RWPE2 (cell line): ENCODE measurements at places on chromosomes 7 and 10.
A peak's percentile ranks its signal among the peaks of the same experiment; 100 is the strongest.

DNA sequence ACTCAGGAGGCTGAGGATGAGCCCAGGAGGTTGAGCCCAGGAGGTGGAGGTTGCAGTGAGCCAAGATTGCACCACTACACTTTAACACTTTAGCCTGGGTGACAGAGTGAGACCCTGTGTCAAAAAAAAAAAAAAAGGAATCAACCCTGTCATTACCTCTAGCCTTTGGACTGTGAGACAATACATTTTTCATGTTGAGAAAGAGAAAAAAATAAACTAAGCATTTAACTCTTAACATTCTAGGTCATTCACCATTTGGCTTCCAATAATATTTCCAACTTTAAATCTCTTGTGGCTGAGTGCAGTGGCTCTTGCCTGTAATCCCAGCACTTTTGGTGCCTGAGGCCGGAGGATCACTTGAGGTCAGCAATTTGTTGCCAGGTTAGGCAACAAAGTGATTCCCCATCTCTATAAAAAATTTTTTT is 41.9 kb upstream of the TPST1 start:
- no peaks in the 10 kb centered on the region for H3K27me3 ChIP-seq
- H3K4me1 ChIP-seq, result peaks cover 3% of the 10 kb centered on the region
- no peak overlapping the region for H3K4me3 ChIP-seq
- no peak for DNase-seq

DNA sequence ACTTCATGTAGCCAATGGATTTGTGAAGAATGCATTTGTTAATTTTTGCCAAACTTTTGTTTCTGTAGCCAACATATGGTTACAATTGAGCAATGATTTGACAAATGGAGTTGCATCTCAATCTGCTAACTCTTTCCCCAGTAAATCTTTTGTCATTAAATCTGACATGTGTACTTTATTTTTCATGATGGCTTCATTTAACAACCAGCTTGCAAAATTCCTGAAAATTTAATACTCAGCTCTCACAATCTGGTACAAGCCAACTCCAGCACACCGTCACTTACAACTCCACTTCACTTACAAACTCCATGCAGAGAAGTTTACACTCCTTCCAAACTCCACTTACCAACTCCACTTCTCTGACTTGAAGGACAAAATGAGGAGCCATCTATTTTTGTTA is 26.5 kb upstream of the HIBADH start:
- no peak overlapping the region for H3K27ac ChIP-seq
- H3K4me3 ChIP-seq, result no peak overlapping the region
- H3K36me3 ChIP-seq, result no peaks in the 10 kb centered on the region
- H3K27me3 ChIP-seq, result no peaks in the 10 kb centered on the region
- no peak for DNase-seq

GRCh38 chr7:27104341-27105058 is 2.0 kb upstream of the HOXA2 start:
- DNase-seq, result no peak
- no peaks in the 10 kb centered on the region for H3K27me3 ChIP-seq
- H3K4me3 ChIP-seq, result no peak overlapping the region
- H3K27ac ChIP-seq, result no peak overlapping the region
- H3K4me1 ChIP-seq, result peaks cover 3% of the 10 kb centered on the region

DNA sequence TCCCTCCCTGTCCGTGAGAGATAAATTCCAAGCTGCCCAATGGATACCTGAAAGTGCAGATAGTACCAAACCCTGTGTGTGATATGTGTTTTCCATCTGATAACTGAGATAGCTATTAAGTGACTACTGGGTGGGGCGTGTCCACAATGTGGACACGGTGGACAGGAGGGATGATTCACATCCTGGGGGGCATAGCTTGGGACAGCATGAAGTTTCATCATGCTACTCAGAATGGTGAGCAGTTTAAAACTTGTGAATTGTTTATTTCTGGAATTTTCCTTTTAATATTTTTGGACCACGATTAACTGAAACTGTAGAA is 158.6 kb downstream of the CREB5 start:
- H3K4me1 ChIP-seq, result peaks cover 44% of the 10 kb centered on the region
- DNase-seq, result peak; percentile 74
- H3K27ac ChIP-seq, result peak overlapping the region; percentile 21
- no peaks in the 10 kb centered on the region for H3K27me3 ChIP-seq
- H3K36me3 ChIP-seq, result no peaks in the 10 kb centered on the region
- no peak overlapping the region for H3K4me3 ChIP-seq

- H3K27ac ChIP-seq, result no peak overlapping the region
- no peak overlapping the region for H3K4me3 ChIP-seq
- no peaks in the 10 kb centered on the region for H3K36me3 ChIP-seq
- no peak for DNase-seq
- no peaks in the 10 kb centered on the region for H3K4me1 ChIP-seq
These were observed 237.2 kb downstream of the MGMT start for GRCh38 chr10:129704225-129704624.

DNA sequence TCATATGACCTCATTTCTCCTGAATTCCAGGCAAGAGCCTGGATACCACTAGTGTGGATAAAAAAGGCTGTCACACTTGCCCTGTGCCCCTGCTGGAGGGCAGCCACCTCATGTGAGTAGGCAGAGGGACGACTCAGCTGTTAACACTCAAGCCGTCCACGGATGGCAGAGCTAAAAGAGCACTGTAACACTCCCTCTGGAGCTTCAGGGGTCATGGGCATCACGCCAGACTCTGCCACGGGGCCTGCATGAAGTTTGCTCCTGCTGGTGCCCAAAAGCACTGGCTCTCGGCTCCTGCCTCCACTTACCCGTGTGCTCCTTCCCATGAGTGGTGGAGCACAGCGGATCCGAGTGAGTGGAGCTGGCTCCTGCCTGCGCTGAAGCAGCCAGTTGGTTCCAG is 919.8 kb upstream of the C7orf33 start:
- H3K36me3 ChIP-seq, result no peaks in the 10 kb centered on the region
- no peak overlapping the region for H3K27ac ChIP-seq
- H3K4me3 ChIP-seq, result no peak overlapping the region
- no peak for DNase-seq
